Stimulated activated naive B cell treated with anti-CD40 and anti-IgM and Interleukin-4, amounts not matched to agents 10 μg/mL and 1 μg/mL and 100 μg/mL, for 72 hours (primary cell): ENCODE measurements at places on chromosomes 1 and 21.

- DNase-seq = no peak
These were observed 173.6 kb upstream of the IGSF21 start for GRCh38 chr1:17933971-17934370.

- DNase-seq = no peak
These were observed 62.9 kb upstream of the SIM2 start for GRCh38 chr21:36636016-36636415.

GRCh38 chr1:247334378-247335133 lies 2.9 kb upstream of the ZNF496 start:
- DNase-seq = no peak

GRCh38 chr1:107557095-107557494 lies 407.9 kb downstream of the VAV3 start:
- DNase-seq = no peak

- DNase-seq = no peak
These were observed 70.0 kb downstream of the ALG14 start for GRCh38 chr1:95002540-95003432.

DNA sequence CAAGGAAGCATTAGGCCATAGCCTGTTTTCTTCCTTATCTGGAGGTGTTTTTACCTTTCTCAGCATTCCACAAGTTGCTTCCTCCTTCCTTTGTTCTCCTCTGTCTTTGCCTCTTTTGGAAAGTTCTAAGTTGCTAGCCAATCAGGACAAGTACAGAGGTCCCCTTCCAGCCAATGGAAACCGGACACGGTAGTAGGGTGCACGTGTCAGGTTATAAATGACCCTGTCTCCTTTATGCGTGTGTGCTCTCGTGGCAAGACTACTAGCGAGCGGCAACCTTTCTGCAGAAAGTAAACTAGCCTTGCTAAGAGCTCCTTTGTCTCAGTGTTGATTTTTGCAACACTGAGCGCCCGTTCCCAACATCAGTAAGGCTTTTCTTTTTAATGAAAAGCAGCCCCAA lies 1.5 kb upstream of the ACADM start:
- no peak for DNase-seq

DNA sequence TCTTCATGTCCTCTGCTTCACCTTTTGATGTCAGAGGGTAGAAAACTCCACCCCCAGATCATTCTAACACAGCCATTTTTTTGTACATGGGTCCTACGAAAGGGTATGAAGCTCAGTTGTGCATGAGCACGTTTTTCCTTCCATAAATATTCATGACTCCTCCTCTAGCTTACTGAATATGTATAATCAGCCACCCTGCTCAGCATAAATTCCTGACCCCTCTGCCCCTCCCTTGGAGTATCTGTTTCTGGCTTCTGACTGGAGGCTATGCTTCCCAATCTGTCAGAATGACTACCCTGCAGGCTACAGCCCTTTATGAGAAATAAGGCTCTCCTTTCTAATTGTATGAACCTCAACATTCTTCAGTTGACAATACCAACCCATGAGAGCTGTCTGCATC lies 42.8 kb upstream of the PARP1 start:
- DNase-seq = no peak

- DNase-seq = no peak
These were observed 29.3 kb downstream of the AK2 start for GRCh38 chr1:33007190-33008050.

DNA sequence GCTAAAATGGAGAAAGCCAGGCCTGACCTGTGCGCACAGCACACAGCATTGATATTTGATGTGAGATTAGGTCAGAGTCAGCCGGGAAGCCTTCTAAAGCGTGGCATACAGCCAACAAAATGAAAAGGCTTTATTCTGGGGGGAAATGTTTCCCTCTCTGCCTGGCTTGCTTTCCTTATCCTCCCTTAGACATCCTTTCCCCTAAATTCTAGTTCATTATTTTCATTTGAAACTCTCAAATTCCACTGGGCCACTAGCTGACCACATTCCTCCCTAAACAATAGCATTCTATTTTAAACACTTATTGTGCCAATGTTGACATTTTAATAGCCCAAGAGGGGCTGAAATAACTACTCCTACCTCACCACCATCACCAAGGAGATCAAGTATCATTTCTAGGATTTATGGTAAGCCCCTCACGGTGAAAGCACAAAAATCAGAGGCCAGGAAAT lies 49.4 kb downstream of the LEPR start:
- no peak for DNase-seq

GRCh38 chr1:107871259-107871658 lies 93.7 kb downstream of the VAV3 start:
- no peak for DNase-seq

GRCh38 chr1:196143602-196144342 lies 464.5 kb downstream of the KCNT2 start:
- DNase-seq = no peak

- no peak for DNase-seq
These were observed 16.0 kb upstream of the LRIG2 start for GRCh38 chr1:113057006-113057405.

GRCh38 chr1:244050835-244051444 lies at the start of gene ZBTB18:
Gene ZBTB18, plus strand, starts transcription at chr1:244051283. Its CDS starts 149 bp downstream, at chr1:244051432.
- no peak for DNase-seq

GRCh38 chr1:7574121-7575040 lies 196.7 kb upstream of the VAMP3 start:
- DNase-seq = no peak

- DNase-seq = peak; percentile 0
These were observed 1.2 kb downstream of the NEGR1 start for GRCh38 chr1:72281144-72281543.

DNA sequence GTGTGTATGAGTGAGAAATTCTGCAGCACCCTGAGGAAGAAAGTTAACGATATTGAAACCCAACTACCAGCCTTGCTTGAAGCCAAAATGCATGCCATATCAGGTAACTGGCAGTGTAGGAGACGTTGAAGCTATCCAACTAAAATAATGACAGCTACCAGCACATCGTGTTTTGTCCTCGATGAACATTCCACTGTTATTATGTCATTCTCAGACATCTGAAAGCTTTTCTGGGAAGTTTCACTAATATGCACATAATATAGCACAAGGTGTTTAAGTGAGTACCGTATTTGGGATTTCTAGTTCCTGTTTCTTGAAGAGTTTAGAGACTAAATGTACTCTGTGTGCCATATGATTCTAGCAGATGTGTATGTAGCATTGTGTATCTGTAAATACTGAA lies 173.5 kb downstream of the DISC1 start:
- no peak for DNase-seq

- no peak for DNase-seq
These were observed 128.3 kb downstream of the MACF1 start for GRCh38 chr1:39332828-39333227.

DNA sequence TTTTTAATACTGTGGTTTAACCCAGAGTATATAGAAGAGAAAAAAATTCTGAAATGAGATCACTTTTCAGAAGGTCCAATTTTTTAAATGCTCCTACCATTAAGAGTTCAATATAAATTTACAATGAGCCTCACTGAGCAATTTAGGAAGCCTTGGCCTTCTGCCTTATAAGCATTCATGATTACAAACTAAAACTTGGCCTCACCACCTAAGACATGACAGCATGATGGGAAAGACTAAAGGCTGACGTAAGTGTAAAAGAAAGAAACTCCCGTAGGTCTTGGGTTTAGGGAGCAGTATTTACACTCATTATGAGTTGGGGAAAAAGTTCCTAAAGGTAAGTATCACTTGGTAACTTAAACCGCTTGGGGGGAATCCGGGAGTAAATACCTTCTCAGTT lies 70.7 kb upstream of the ESRRG start:
- no peak for DNase-seq

DNA sequence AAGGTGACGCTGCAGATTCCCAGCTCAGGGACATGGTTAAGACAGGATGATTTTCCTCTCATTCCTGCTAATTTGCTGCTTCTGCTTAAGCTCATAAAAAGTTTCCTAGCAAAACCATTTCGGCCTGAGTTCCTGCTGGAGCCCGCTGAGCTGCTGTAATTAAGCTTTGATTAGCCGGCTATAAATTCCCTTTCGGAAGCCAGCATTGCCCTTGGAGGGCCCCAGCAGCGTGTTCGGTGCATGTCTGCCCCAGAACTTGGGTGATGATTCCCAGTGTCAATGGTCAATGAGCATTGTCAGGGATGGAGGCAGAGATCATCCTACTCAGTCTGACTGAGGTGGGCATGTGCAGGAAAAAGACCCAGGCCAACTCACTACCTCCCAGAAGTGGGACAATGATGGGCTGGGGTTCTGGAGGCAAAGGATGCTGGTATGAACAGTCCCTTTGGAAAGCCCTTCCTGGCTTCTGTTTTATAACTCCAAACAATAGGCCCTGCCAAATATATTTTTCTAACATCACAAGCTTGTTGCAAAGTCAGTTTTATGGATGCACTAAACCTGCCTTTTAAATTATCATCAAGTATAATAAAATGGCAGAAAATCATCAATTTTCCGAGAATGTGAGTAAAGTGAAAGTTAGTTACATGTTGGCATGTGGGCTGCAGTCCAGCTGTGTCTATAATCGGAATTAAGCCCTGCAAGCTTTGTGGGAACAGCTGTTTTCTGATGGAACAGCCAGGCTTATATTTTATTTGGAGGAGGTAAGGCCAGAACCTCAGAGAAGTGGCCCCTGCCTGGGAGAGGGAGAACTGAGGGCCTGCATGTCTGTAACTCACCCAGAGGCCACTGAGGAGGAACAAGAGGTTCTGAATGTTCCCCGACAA lies 257.1 kb downstream of the GRIK3 start:
- no peak for DNase-seq

- DNase-seq = no peak
These were observed 235.1 kb upstream of the RUNX1 start for GRCh38 chr21:35284199-35284598.

DNA sequence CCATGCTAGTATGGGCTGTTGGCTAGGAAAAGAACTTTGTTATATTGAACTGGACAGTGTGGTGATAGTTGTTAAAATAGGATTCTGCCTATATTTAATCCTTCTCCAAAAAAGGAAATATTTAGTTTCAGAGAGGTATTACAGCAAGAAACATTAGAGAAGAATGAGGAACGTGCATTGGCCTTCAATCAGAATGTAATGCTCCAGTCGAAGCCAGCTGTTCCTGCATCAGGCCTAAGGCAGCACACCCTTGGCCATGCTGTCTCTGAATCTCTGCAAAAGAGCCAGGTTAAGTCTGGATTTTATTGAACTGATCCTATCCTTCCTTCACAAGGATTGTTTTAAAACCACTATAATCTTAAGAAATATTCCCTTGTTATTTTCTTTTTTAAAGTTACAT lies 35.3 kb upstream of the RALGPS2 start:
- no peak for DNase-seq

DNA sequence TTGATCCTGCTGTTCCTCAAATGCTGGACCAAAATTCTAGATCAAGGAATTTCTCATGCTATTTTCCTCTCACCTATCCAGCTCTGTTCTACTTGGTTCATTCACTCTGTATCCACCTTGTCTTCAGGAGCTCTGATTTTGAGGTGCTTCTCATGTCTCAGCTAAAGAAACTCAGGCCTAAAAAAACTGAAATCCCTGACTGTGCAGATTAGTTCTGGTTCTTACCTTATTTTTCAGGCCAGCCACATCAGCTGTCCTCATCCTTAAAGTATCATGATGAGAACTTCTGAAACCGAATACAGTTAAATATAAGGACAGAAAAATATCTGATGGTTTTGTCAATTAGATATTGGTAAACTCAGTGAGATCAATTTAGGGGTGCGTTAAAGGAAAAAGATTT lies 27.8 kb upstream of the DR1 start:
- no peak for DNase-seq

DNA sequence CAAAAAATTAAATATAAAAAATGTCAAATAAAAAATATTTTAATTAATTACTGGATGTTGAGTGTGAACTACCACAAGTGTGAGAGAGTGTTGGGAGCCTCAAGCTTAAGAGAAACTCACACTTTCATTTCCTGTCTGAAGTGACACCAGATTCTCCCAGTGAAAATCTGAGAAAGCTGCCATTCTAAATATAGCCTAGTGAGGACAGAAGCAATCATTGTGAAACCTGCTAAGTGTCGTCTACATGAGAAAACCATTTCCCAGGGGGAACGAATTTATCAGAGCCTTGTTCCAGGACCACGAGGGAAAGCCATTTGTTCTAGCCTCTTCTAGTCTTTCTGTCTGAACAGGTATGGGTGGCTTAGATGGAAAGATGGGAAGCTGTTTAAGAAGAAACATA lies 329.3 kb upstream of the PRMT6 start:
- no peak for DNase-seq

DNA sequence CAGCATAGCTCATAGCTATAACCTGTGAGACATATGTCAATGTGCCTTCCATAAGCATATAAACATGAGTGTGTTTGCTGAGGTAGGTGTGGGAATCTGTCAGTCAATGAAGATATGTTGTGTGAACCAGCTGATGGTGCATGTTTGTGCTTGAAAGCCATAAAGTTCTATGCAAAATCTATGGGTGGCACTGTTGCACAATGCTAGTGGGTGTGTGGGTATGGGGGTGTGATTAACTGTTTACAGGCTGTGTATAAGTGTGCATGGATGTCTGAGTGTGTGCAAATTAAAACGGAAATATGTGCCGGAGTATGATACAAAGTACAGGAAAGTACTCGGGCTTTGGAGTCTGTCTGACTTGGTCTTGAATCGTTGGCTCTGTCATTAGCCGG lies 1.0 kb upstream of the ATP2B4 start:
- peak; percentile 11 for DNase-seq

GRCh38 chr1:43441166-43441893 lies 12.4 kb downstream of the HYI start:
- no peak for DNase-seq

- DNase-seq = no peak
These were observed 15.3 kb upstream of the TRNAU1AP start for GRCh38 chr1:28537457-28538199.

DNA sequence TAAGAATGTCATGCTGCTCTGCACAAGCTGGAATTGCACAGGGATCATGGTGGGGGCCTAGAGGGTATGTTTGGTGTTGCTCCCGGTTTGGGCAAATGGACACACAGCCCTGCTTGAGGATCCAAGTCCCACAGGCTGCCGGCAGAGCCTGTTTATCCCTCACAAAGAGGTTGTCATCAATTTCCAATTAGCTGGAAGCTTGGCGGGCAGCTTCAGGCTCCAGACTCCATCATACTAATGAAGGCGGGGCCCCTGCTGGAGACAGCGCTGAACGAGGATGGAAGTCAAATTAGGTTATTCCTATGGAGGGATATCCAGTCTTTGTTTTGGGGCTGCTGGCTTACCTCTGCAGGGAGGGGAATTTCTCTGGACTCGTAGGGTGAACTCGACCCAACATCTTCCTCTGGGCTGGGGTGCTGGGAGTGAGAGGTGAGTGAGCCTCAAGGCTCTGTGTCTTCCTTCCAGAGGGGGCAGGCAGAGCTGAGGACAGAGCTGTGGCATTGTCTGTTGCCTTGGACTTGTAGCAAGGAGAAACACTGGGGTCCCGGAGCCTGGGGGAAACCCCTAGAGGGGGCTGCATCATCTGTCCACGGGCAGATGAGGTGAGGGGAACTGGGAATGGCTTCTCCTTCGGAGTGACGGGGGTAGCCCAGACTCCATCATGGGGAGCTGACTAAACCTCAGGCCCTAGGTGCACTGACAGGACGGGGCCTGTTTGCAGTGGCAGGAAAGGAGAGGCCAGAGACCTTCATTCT lies 24.9 kb upstream of the PARP1 start:
- no peak for DNase-seq

- no peak for DNase-seq
These were observed 171.5 kb upstream of the CAMK1G start for GRCh38 chr1:209412036-209412435.

GRCh38 chr1:232211149-232211548 lies 418.8 kb downstream of the SIPA1L2 start:
- DNase-seq = peak; percentile 4

GRCh38 chr21:21412096-21412495 lies 413.9 kb downstream of the NCAM2 start:
- no peak for DNase-seq

- DNase-seq = no peak
These were observed 5.8 kb upstream of the AHDC1 start for GRCh38 chr1:27609618-27610240.

GRCh38 chr1:76668046-76668445 lies 199.2 kb upstream of the ST6GALNAC5 start:
- DNase-seq = no peak
